Thyroid gland (tissue), 4 donors: ENCODE measurements at places on chromosomes 4 and X.

GRCh38 chr4:24956091-24956490, 43.2 kb upstream of the CCDC149 start:
- DNase-seq, result no peak

GRCh38 chrX:24253469-24253868, 60.4 kb downstream of the SUPT20HL2 start:
- DNase-seq, result no peak

GRCh38 chr4:108683479-108683878, 33.1 kb downstream of the OSTC start:
- DNase-seq, result no peak

DNA sequence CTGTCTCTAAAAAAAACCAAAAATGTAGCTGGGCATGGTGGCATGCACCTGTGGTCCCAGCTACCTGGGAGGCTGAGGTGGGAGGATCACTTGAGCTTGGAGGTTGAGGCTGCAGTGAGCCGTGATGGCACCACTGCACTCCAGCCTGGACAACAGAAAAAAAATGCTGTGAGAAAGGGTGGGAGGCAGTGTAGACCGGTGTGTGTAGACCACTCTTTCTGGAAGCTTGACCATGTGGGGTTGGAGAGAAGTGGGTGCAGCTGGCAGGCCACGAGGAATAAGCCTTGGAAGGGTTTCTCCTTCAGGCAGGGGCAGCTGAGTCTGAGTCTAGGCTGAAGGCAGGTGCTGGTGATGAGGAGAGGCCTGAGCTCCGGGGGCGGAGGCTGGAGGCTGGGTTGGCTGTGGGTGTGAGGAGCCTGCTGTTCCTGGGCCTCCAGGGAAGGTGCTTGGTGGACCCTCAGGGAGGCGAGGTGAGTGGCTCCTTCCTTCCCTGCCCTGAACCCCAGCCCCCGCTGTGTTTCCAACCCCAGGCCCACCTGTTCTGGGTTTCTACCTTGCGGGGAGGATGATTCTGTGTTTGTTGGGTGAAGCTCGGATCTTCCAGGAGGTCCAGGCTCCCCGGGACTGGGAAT, 9.3 kb upstream of the TBC1D14 start:
- DNase-seq, result no peak

GRCh38 chr4:56240554-56241174, 146.6 kb downstream of the AASDH start:
- DNase-seq, result no peak

GRCh38 chr4:33268776-33269175, 2548.6 kb downstream of the PCDH7 start:
- no peak for DNase-seq

- DNase-seq, result no peak
Observed at GRCh38 chrX:105475801-105476200, 255.3 kb upstream of the TEX13A start.

GRCh38 chrX:85808217-85808616, 239.1 kb downstream of the CHM start:
- DNase-seq, result no peak

DNA sequence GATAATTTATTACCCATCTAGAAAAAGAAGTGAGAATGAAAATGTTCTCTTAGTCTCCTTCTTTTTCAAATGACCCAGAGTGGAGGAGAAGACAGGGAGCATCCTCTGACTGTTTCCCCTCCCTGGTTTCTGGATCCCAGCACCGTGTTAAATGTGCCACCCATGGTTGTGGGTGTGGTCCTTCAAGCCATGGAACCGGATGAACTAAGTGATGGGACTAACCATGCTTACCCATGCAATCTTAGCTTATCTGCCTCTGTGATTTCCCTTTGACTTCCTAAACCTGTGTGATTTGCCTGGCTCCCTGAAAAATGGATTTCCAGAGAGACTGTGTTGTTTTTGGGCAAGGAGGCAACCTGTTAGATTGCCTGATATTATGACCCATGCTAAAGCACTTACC, 437.1 kb downstream of the MAGEB5 start:
- DNase-seq, result no peak

- DNase-seq, result no peak
Observed at GRCh38 chr4:158949099-158949498, 153.8 kb upstream of the RAPGEF2 start.
